RPMI7951 (cell line): ENCODE measurements at places on chromosomes 6 and 20. TPM values are rescaled to one million over a fixed set of nuclear protein-coding genes. Genes with fewer than 3 reads are reported as not detected.

ADGRF5 gene
- 0.12 and 0.20 TPM in 2 replicates for total RNA-seq

TCEA2 gene
- 28.2 and 34.2 TPM in 2 replicates for total RNA-seq

ADGRB3 gene
- total RNA-seq: under 0.01 TPM in 1 of 2 replicates, not detected in the other

MYMX gene
- total RNA-seq: not detected in 2 replicates

KHDRBS2 gene
- not detected in 2 replicates for total RNA-seq

THEMIS gene
- not detected in 2 replicates for total RNA-seq

CNKSR3 gene
- total RNA-seq: 4.3 and 5.3 TPM in 2 replicates

PTK6 gene
- 0.48 TPM in 1 of 2 replicates, not detected in the other for total RNA-seq

MARCKS gene
- 130 and 168 TPM in 2 replicates for total RNA-seq

DYNLRB1 gene
- 287 and 346 TPM in 2 replicates for total RNA-seq

TCP11 gene
- 0.49 TPM in 1 of 2 replicates, not detected in the other for total RNA-seq

AHCY gene
- 137 and 145 TPM in 2 replicates for total RNA-seq

MPIG6B gene
- not detected in 2 replicates for total RNA-seq

CCN5 gene
- total RNA-seq: not detected in 2 replicates

EPHA7 gene
- total RNA-seq: not detected in 2 replicates

DEFB124 gene
- total RNA-seq: not detected in 2 replicates

C6orf58 gene
- total RNA-seq: not detected in 2 replicates

MYB gene
- 0.12 TPM in 1 of 2 replicates, not detected in the other for total RNA-seq

ZNF831 gene
- not detected in 2 replicates for total RNA-seq

SAMD3 gene
- 0.96 and 1.2 TPM in 2 replicates for total RNA-seq

DZANK1 gene
- total RNA-seq: 2.1 and 3.2 TPM in 2 replicates

SAMD5 gene
- 0.10 and 0.24 TPM in 2 replicates for total RNA-seq

JPH2 gene
- 16.0 and 24.2 TPM in 2 replicates for total RNA-seq

LBP gene
- not detected in 2 replicates for total RNA-seq

KCNQ2 gene
- total RNA-seq: 0.10 and 2.5 TPM in 2 replicates

ZFP57 gene
- total RNA-seq: not detected in 2 replicates

ALDH8A1 gene
- total RNA-seq: 0.12 TPM in 1 of 2 replicates, not detected in the other

SMOC2 gene
- not detected in 2 replicates for total RNA-seq

KIFC1 gene
- total RNA-seq: 125 and 128 TPM in 2 replicates

PRSS16 gene
- 0.36 TPM in 1 of 2 replicates, not detected in the other for total RNA-seq

CLVS2 gene
- total RNA-seq: not detected in 2 replicates

MOG gene
- total RNA-seq: not detected in 2 replicates

TNF gene
- total RNA-seq: 1.7 TPM in 2 replicates

REM1 gene
- 0.24 and 0.39 TPM in 2 replicates for total RNA-seq

SLC35F1 gene
- 0.68 and 0.84 TPM in 2 replicates for total RNA-seq

ERVFRD-1 gene
- not detected in 2 replicates for total RNA-seq

DUSP15 gene
- not detected in 2 replicates for total RNA-seq

NPEPL1 gene
- total RNA-seq: 11.2 and 13.8 TPM in 2 replicates

SIRPA gene
- 7.0 and 8.5 TPM in 2 replicates for total RNA-seq

SMLR1 gene
- total RNA-seq: not detected in 2 replicates

ADAT2 gene
- total RNA-seq: 4.6 and 7.0 TPM in 2 replicates

APOBEC2 gene
- total RNA-seq: not detected in 2 replicates

PSMB1 gene
- 733 and 830 TPM in 2 replicates for total RNA-seq

SLC17A1 gene
- total RNA-seq: not detected in 2 replicates

TULP1 gene
- total RNA-seq: not detected in 2 replicates

MCCD1 gene
- total RNA-seq: not detected in 2 replicates

EYA2 gene
- total RNA-seq: 0.10 TPM in 1 of 2 replicates, not detected in the other

COL9A3 gene
- total RNA-seq: 4.1 and 5.9 TPM in 2 replicates
